ENCODE measurements at places on chromosomes 1 and 21.

GRCh38 chr21:24197132-24197643 lies 1410.1 kb downstream of the MRPL39 start:
- DNase-seq: no peak

GRCh38 chr1:184854036-184854435 lies 99.4 kb upstream of the EDEM3 start:
- no peak for DNase-seq

DNA sequence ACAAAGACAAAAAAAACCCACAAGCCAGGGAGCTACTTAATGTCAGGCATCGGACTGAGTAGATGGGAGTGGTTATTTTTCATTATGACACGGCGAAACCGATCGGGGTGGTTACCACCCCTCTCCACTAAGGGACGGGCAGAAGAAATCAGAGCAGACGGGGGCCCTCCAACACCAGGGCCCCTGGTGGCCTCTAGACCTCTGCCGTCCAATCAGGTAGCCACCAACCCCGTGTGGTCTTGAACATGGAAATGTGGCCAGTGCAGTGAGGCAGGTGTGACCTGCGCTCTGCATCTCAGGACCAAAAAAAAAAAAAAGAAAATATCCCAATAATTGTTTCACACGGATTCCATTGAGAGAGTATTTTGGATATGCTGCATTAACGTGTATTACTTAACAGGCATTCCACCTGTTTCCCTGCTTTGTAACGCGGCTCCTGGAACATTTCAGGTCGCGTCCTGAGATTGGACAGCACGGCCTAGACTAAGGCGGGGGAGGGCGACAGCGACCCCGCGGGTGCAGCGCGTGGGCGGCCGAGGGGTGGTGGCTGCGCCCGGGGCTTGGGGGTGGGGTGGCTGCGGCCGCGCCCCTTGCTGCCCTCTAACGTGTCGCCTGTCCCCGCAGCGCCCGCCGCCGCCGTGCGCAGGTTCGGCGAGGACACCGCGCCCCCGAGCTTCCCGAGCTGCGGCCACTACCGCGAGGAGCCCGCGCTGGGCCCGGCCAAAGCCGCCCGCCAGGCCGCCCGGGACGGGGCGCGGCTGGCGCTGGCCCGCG lies 48.3 kb downstream of the SIM2 start:
- DNase-seq: no peak

- no peak for DNase-seq
Observed at GRCh38 chr1:242641461-242641860, 117.0 kb upstream of the PLD5 start.

GRCh38 chr1:226634166-226634588 lies 85.6 kb downstream of the STUM start:
- DNase-seq: peak; percentile 61

GRCh38 chr1:212987702-212988322 lies 27.9 kb downstream of the ANGEL2 start:
- DNase-seq: no peak

DNA sequence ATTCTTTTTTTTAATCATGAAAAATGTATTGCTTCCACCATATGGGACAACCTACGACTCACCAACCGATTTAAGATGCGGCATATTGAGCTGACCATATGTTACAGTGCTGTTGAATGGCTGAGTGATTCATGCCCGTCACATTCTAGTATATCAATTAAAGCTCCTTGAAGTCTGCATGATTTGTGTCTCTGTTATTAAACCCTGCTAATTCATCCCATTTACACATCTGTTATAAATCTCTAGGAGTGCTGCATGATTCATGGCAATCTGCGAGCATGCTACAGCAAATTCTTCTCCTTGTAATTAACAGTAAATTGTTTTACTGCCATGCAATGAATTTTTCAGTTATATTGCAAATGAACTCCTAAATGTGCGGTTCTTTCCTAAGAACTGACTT lies 239.8 kb downstream of the USH2A start:
- no peak for DNase-seq

DNA sequence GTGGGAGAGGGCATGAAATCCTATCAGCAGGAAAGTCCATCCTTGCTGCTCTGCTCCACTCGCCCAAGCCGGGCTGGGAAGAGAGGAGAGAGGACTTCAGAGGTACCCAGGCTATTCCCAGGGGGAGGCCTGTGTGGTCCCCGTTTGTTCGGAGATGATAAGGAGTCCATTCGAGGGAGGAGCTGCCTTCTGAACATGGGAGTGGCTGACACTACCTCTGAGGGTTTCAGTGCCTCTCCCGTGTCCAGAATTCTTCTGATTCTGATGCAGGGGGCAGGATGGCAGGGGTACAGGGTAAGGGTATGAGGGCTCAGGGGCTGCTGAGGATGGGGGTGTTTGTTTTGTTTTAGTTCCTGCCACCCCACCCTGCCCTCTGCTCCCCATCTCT lies 40.4 kb downstream of the BACE2 start:
- no peak for DNase-seq

DNA sequence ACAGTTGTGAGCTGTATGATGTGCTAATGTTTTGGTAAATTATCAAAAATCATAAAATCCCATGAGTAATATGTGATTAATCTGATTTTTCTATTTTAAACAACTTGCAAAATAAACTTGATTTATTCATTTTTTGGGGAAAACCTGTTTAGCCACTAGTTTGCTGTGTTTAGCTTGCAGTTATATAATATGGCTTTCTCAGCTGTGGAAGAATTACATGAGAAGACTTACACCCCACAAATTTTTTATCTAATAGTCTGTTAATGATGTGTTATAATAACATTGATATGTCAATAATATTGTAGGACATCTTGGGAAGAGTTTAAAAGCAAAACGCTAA lies 2.4 kb upstream of the ERRFI1 start:
- DNase-seq: no peak

- DNase-seq: no peak
Observed at GRCh38 chr1:92953491-92953890, 7.8 kb downstream of the DIPK1A start.

DNA sequence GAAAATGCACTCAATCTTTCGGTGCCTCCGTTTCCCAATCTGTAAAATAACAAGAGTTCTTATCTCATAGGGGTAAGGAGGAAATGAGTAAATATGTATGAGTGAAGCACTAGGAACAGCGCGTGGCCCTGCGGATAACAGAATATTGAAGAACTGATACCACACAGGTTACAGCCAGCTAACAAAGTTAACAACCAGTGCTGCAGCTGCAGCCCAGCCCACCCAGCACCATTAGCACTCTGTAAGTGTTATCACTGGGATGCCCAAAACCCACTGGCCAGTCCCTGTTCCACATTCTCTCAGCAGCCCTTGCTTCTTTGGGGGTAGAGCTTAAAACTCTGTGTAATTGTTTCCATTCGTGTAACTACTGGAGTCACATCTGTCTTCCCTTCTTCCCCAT lies 89.5 kb downstream of the VWA5B1 start:
- no peak for DNase-seq

- DNase-seq: no peak
Observed at GRCh38 chr1:20031836-20032235, 38.2 kb upstream of the PLA2G5 start.

DNA sequence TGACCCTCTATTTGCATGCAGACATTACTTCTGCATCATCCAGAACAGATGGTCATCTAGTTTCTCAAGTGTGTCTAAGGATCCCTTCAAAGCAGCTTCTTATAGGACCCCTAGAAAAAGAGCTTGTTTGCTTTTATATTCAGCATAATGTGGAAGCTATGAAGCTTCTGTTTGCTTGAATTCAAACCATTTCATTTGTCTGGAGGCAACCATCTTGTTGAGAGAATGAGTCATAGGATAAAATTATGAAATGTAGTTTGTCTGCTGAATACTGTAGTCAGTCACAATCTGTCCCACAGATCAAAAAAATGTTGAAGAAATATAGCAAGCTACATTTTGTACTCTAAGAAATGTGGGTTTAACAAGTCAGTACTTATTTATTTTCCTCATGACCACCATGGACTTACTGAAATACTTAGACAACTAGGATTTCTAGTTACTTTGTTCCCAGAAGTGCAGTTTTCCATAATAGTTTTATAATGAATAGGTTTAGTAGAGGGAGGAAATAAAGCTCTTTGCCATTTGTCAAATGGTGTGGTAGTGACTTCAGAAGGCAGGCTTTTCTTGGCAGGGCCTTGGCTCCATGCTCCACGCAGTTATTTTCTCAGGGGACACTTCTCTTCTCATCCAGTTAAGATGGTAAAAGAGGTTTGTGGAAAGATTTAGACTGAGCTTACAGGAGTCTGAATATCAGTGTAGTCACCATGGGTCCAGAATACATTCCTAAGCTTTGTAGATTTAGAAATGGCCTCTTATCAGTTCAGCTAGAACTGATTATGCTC lies 74.8 kb upstream of the DEPDC1 start:
- no peak for DNase-seq

GRCh38 chr1:225462714-225463574 lies 35.1 kb upstream of the LBR start:
- DNase-seq: no peak

GRCh38 chr1:6247651-6248050 lies 3.7 kb downstream of the HES3 start:
- no peak for DNase-seq

- DNase-seq: no peak
Observed at GRCh38 chr1:239126884-239127283, 259.5 kb upstream of the CHRM3 start.

GRCh38 chr1:66244429-66244828 lies 289.5 kb upstream of the SGIP1 start:
- DNase-seq: no peak

- DNase-seq: no peak
Observed at GRCh38 chr1:240058049-240058448, 33.6 kb upstream of the FMN2 start.

- DNase-seq: no peak
Observed at GRCh38 chr1:77038000-77038399, 170.7 kb downstream of the ST6GALNAC5 start.

DNA sequence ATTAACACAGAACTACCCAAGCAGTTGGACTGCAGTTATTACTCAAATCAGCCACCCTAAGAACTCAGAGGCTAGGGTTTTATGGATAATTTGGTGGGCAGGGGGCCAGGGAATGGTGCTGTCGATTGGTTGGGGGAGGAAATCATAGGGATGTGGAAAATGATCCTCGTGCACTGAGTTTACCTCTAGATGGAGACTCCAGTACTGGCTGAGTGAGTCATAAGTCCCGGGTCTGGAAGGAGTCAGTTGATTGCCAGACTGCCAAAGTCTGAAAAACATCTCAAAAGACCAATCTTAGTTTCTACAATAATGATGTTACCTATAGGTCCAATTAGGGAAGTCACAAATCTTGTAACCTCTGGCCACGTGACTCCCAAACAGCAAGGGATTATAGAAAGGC lies 257.5 kb upstream of the PRMT6 start:
- no peak for DNase-seq

- DNase-seq: no peak
Observed at GRCh38 chr1:3459051-3459908, 4.8 kb downstream of the ARHGEF16 start.

DNA sequence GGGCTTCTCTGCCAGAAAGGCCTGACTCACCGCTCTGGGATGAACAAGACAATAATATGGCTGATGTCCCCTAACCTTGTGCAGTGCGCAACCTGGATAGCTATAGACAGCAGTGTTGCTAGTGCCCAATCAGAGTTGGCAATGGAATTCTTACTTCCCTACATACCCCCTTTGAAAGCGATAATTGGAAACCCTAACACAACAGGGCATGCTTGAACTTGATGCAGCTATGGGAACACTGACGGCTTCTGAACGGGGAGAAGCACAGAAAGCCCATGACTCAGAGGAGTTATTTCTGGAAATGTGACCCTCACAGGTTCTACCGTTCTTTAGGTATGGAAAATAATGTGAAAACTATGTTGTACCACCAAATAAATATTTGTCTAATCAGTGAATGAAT lies 200.6 kb downstream of the TRABD2B start:
- DNase-seq: no peak

DNA sequence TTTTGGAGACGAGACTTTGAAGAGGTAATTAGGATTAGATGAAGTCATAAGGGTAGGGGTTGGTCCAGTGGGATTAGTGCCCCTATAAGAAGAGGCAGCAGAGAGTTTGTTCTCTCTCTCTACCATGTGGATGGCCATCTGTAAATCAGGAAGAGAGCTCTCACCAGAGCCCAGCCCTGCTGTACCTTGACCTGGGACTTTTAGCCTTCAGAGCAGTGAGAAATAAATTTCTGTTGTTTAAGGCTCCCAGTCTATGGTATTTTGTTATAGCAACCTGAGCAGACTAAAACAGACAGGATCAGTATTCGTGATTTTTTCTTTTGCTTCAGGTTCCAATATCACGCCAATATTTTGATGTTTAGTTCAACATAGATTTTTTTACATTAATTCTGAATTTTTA lies 30.0 kb downstream of the TBX15 start:
- DNase-seq: no peak

GRCh38 chr1:215842905-215843304 lies 275.8 kb downstream of the KCTD3 start:
- no peak for DNase-seq

- DNase-seq: no peak
Observed at GRCh38 chr1:11929849-11930248, 3.6 kb upstream of the KIAA2013 start.

DNA sequence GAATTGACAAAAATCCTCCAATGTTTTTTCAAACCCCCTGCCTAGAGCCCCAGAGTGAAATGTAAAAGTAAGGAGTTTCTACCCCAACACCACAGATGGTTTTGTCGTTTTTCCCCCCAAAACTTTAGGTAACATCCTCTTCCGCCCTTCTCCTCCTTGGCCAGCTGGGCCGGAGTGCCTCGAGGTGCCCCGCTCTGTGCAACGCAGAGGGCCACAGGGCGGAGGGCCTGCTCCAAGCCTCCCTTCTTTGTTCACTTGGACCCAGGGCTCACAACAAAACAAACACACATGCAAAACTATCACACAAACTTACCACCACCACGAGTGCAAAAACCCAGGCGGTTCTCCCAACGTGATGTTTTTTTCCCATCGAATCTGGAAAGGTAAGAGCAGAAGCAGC lies 1.9 kb downstream of the SSBP3 start:
- DNase-seq: no peak

DNA sequence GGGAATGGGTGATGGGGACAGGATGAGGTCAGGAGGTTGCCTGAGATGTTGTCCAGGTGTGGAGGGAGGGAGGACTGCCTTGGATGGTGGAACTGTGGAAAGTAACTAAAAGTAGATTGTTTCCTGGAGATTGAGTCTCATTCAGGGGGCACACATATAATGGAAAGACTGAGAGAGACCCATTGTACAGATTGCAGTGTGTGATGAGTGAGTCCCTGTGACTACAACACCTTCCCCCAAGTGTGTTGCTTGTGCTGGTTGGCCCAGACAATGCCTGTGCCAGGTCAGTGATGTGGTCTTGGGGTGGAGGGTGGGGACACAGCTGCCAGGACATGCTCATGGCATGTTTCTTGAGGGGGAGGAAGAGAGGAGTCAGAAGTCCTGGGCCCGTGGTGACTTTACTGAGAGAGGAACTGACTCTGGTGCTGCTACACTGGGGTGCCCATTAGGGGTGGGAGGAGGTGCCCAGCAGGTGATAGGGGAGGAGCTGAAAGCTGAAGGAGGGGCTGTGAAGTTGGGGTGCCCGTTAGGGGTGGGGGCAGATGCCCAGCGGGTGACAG lies 5.2 kb downstream of the SNAP47 start:
- no peak for DNase-seq

GRCh38 chr1:99218999-99219398 lies 45.3 kb upstream of the PLPPR4 start:
- no peak for DNase-seq

All from stimulated activated CD4-positive, alpha-beta T cell treated with anti-CD3 and anti-CD28 coated beads, Interleukin-12 subunit alpha, Interleukin-12 subunit beta, amount 100 ng/mL, for 24 hours (primary cell).